Putamen (tissue), 1 donor: ENCODE measurements at places on chromosomes 6 and 20.

DNA sequence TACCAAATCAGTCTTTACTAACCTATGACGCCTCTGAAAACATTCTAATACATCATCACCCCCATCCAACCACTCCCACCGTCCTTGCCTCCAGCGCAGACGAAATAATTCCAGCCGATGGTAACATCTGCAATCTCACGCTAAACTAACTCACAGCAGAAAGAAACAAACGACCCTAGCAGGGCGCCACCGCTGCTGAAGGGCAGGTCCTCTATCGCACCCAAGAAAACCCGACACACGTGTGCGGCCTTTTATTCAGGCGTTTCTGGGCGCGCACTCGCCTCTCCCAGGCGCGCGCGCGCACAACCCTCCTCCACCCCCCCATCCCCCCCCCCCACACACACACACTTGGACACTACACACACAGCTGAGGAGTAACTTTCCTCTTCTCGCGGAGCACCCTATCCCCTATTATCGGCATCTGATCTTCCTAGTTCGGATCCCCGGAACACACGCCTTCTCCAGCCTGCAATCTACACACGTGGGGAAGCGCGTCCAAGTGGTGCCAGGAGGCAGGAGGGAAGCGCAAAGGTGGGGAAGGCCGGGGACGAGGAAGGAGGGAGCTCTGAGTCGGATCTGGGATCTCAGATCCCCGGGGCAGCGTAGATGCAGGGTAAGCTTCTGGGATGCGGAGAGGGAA, 1.4 kb downstream of the GFOD1 start:
- DNase-seq, result peak; percentile 66

GRCh38 chr6:144753023-144753705, 468.0 kb downstream of the UTRN start:
- DNase-seq, result no peak

DNA sequence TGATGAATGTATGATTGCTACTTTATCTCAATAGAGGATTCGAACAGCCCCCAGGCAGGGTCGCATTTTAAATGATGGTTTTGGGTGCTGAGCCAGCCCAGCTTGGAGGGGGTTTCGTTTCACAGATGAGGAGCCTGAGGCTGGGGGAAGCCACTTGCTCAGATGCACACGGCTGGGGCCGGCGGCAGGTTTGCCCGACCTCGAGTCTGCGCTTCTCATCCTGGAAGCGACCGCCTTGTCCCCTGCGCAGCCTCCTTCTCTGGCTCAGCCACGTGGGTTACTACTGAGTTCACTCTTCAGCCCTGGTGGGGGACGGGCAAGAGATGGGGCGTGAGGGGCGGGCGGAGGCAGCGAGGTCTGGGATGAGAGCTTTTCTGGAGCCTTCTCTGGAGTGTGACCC, 25.3 kb downstream of the NTSR1 start:
- no peak for DNase-seq

DNA sequence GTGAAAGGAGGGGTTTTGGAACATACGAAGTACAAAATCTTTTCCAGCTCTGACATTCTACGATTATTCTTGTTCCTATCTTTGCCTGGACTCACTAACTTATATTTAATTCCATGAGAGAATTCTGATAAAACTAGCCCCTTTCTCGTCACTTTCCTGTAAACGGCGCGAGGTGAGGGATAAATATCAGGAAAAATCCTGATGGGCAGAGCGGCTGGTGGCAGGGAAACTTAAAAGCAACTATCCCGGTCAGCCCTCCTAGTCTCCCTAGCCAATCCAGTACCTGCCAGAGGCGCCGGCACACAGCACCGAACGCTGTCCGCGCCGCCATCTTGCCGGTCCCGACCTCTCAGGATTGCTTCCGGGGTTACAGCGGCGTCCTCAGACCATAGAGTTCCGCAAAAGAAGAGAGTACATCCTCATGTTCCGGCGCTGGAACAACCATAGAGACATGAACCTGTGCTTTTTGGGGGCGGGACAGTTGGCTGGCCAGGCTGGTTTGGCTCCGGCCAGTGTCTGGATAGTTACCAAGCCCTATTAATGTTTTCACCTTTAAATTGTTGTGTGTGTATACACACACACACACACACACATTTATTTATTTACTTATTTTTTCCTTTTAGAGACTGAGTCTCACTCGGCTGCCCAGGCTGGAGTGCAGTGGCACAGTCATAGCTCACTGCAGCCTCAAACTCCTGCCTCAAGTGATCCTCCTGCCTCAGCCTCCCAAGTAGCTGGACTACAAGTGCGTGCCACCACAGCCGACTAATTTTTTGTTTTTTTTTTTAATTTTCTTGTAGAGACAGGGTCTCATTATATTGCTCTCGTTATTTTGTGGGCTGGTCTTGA, at the start of gene MRPS10:
MRPS10 (minus strand) TSS at position 343 of the 849 bp plus-strand sequence; CDS start at position 331, 12 bp downstream.
- DNase-seq, result peak; percentile 94

DNA sequence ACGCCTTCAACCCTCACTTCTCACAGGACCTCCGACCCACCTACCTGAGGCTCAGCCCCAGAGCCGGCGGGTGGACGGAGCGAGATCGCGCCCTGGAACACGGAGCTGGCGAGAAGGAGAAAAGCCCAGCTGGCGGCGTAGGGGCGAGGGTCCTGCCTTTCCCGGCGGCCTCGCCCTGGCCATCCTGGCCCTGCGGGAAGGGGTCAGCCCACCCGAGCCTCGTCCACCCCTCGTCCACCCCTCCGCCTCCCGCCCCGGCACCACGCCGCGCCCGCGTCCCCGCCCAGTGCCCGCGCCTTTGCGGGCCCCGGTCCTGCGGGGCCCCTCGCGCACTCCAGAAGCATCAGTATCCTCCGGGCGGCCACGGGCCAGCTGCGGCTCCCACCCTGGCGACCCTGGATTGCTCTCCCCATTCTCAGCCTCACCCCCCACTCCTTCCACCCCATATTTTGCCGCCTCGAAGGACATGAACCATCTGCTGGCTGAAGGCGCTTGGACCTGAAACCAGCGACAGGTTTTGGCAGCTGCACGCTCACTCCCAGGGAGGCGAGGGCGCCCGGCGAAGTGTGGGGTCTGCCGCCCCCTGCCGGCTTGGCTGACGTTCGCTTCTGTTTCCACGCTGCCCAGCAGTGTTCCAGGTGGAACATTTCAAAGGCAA, 65.1 kb downstream of the PLG start:
- DNase-seq, result peak; percentile 52

DNA sequence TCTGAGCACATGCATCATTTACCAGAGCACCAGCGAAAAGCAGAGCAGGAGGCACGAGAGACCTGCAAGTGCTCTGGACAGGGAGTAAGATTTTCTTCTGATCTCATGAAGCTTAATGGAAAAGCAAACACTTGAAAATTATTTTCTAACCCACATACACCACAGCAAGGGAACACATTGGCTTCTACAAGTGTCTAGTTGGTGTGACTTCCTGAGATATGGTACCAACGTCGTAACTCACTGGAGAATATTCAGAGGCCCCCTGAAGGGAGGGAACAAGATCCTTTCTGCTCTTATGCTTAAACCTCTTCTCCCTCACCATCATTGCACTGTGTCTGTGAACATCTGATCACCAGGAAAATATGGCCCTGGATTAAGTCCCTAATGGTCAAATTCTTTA, 48.6 kb downstream of the PSMB1 start:
- no peak for DNase-seq

GRCh38 chr6:100892116-100892515, 11.0 kb upstream of the ASCC3 start:
- no peak for DNase-seq

GRCh38 chr20:34105978-34106675, 5.9 kb downstream of the EIF2S2 start:
- no peak for DNase-seq
